ENCODE measurements at places on chromosomes 3 and 15.
A peak's percentile ranks its signal among the peaks of the same experiment; 100 is the strongest.

DNA sequence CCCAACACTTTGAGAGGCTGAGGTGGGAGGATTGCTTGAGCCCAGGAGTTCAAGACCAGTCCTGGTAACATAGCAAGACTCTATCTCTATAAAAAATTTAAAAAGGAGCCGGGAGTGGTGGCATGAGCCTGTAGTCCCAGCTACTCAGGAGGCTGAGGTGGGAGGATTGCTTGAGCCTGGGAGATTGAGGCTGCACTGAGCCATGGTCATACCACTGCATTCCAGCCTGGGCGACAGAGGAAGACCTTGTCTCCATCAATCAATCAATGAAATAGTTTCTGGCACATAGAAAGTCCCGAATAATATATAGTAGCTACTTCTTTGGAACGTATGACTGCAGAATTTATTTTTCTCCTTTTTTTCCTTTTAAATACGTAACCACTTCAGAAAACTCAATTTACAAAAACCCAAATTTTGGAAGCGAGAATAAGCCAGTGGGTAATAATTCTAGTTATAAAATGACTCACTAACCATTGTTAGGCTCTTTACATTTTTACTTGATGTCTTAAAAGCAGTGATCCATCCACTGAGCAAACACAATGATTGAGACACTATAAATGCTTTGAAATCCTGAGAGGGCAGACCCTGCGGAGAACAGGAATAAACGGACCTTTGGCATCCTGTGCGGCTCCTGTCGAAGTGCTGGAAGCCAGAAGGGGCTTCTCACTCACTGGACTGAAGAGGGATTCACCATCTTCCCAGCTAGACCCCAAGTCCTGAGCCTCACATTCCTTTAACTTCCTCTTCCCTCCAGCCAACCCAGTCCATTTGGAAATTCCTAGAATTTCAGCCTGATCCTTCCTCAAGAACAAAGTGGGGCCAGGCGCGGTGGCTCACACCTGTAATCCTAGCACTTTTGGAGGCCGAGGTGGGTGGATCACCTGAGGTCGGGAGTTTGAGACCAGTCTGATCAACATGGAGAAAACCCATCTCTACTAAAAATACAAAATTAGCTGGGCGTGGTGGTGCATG is 68.4 kb upstream of the MFGE8 start:
- no peak for DNase-seq

DNA sequence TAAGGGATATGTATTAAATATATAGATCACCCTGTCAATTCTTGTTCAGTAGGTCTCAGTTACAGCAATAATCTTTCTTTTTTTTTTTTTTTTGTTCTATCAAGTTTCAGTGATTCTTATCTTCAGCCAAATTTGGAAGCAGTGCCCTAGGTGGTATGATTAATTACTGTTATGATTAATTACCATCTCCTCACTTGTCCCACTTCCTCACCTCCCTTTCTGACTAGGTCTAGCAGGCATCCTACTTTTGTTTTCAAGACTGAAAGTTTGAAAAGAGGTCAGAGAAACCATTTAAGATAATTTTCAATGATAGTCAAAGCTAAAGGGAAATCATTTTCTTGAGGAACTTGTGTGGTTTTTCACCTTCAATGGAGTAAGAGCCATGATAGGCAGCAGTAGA is 144.0 kb upstream of the CNTN4 start:
- no peak for DNase-seq

GRCh38 chr15:40102897-40103858 is 5.5 kb downstream of the BMF start:
- peak; percentile 91 for DNase-seq

DNA sequence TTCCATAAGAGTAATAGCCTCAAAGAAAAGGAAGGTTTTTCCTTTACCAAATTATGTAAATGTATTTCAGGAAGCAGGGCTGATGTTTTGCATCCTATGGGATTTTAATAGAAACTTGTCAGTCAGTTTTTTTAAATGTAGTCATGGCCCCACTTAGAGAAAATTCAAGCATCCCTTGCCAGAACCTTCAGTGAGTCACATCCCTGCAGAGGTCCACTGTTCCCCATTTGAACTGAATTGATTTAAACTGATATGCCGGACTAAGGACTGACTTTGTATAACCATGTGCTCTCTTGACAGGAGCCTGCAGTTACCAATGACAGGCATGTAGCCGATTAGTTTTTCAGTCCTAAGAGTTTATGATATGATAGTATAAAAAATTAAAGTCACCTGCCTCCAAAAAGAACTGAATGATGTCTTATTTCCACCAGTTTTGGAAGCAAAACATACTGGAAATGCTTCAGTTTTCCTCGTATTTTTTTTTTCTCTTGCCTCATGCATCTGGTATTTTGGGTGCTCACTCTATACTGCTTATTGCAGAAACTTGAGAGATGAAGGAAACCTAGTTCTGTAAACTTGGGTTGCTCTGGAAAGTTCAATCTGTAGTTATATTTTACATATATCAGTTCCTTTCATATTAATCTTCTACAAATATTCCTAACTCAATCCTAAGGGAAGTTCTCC is 30.7 kb downstream of the LRTM1 start:
- DNase-seq: no peak

DNA sequence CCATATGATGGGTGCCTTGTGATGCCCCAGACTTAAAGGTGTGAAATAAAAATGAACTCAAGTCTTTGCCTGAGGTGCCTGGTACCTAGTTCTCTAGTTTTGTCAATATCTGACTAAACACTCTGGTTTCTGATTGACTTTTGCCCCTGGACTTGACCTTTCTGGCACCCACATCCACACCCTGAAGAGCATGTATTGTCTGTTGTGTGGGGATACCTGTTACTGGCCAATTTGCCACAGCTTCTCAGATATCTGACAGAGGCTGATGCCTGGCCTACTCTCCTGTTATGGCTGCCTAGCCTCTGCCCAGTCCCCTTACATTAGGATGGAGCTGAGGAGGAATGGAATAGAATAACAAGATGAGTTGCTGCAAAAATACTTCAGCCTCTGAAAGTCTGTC is 3.6 kb downstream of the ZBTB38 start:
- DNase-seq: no peak

All from cardiac septum (tissue), 1 donor.